ENCODE measurements at places on chromosomes 12 and 14. TPM values are rescaled to one million over a fixed set of nuclear protein-coding genes. Genes with fewer than 3 reads are reported as not detected.

The CLEC2B gene
- 1.4 TPM for total RNA-seq

The CRIP1 gene
- total RNA-seq, result 4.2 TPM

The SLC25A29 gene
- 10.5 TPM for total RNA-seq

The EXOC5 gene
- 55.6 TPM for total RNA-seq

DNA sequence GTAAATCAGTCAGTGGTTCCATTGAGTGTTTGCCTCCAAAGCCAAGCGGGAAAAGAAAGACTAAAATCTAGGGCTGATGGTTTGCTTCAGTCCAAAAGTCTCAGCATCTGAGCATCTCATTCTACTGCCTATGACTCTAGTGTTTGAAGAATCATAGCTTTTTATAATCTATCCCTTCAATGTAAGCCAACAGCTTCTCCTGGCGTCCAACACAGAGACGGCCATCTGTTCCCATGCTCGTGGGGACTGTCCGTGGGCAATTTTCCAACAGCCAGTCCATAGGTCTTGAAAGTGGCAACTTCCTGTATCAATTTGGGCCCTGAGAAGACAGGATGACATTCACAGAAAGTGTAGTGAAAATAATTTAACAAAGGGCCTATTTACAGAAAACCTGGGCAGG lies 544.4 kb upstream of the TMEM132C start:
- no peak for DNase-seq

GRCh38 chr12:6987956-6988553 lies 17.3 kb downstream of the EMG1 start:
- DNase-seq, result no peak

The CCDC92 gene
- 14.7 TPM for total RNA-seq

DNA sequence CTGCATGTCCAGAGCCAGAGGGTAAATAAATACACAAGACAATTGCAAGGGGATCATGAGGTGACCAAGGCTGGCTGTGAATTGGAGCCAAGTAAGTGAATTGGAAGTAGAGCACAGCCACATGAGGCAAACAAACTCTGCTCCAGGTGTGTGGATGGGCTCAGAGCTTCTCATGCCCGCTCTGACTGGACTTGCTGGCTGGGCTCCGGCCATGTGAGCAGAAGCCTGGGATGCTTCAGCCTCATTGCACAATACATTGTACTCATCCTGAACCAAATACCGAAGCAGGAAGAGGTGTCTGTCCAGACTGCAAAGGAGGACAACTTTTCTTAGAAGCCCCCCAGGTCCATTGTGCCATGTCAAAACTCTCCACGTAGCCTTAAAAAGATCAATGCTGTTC lies 193.0 kb downstream of the TTC8 start:
- no peak for DNase-seq

- no peak for DNase-seq
These were observed 223.1 kb upstream of the FOXN3 start for GRCh38 chr14:89640141-89640540.

- DNase-seq, result no peak
These were observed 18.6 kb upstream of the EMP1 start for GRCh38 chr12:13177906-13178305.

DNA sequence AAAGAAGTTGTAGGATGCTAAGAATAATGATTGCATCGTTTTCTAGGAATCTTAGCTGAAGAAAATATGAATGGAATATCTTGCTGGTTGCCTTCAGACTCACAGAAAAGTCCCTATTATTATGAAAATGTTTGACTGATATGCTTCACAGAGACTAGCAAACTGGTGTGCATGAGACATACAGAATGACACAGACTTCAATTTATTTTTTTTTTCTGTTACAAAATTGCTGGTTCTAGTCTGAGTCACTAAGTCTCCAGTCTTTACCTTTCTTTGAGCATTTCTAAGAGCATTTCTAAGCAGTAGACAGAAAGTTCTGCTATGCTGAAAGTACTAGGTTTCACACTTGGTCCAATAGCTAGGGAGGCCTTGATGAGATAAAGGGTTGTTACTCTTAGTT lies 377.6 kb upstream of the ATP2B1 start:
- no peak for DNase-seq

The CD4 gene
- total RNA-seq, result not detected

GRCh38 chr14:63401646-63402045 lies 82.9 kb upstream of the GPHB5 start:
- DNase-seq, result no peak

DNA sequence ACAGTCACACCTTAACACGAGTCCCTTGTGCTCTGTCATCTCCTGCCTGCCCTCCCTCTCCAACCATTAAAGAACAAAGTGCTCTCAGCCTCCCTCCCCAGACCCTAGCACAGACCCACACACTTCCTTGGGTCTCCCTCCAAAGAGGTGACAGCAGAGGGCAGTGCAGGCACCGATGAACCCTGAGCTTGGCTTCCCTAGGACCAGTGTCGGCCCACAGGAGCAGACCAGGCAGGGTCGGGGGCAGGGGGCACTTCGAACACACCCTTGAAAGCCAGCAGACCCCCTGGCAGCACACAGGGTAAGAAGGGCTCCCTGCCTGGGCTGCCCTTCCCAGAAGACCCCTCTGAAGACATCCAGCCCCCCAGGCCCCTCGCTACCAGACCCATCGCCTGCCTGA lies 7.0 kb downstream of the CDK2AP1 start:
- DNase-seq, result no peak

- DNase-seq, result no peak
These were observed 39.8 kb downstream of the DIO3 start for GRCh38 chr14:101600891-101601605.

DNA sequence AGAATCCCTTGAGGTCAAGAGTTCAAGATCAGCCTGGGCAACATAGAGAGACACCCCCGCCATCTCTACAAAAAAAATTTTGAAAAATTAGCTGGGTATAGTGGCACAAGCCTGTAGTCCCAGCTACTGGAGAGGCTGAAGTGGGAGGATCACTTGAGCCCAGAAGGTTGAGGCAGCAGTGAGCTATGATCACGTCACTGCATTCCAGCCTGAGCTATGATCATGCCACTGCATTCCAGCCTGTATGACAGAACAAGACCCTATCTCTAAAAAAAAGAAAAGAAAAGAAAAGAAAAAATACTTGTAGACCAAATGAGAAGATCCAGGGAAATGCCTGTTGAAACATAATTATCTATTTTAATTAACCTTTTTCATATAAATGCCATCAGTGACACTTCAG lies 93.8 kb upstream of the MDM1 start:
- no peak for DNase-seq

GRCh38 chr14:35051796-35052195 lies 5.7 kb downstream of the FAM177A1 start:
- DNase-seq, result no peak

GRCh38 chr12:55720071-55720564 lies at the start of gene RDH5:
Gene RDH5 (plus strand): TSS chr12:55720393. CDS start chr12:55721185, 792 bp downstream.
- DNase-seq, result no peak

The ANKRD33 gene
- not detected for total RNA-seq

GRCh38 chr12:52988898-52989297 lies 17.4 kb upstream of the EIF4B start:
- DNase-seq, result no peak

GRCh38 chr12:2334271-2334670 lies 281.5 kb downstream of the CACNA1C start:
- no peak for DNase-seq

The MIA2 gene
- 17.5 TPM for total RNA-seq

The RAB21 gene
- total RNA-seq, result 44.1 TPM

GRCh38 chr12:104596134-104596799 lies 139.5 kb downstream of the CHST11 start:
- DNase-seq, result peak; percentile 26

DNA sequence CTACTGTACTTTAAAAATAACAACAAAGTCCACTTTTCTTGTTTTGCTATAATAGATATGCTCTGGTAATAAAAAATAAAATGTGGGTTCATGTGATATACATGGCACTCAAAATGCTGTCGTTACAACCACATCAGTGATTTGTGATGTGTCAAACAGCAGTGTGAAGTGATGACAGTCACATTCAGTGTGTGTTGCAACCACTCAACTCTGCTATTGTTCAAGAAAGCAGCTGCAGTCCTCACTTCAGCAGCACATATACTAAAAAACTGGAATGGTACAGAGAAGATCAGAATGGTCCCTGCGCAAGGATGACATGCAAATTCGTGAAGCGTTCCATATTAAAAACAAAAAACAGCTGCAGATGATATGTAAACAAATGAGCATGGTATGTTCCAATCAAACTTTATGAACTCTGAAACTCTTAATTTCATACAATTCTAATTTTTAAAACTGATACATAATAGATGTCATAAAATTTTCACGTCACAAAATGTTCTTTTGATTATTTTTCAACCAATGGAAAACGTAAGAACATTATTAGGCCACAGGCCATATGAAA lies 6.7 kb downstream of the TRMT5 start:
- no peak for DNase-seq

- DNase-seq, result no peak
These were observed 97.7 kb downstream of the ESRRB start for GRCh38 chr14:76473481-76474263.

DNA sequence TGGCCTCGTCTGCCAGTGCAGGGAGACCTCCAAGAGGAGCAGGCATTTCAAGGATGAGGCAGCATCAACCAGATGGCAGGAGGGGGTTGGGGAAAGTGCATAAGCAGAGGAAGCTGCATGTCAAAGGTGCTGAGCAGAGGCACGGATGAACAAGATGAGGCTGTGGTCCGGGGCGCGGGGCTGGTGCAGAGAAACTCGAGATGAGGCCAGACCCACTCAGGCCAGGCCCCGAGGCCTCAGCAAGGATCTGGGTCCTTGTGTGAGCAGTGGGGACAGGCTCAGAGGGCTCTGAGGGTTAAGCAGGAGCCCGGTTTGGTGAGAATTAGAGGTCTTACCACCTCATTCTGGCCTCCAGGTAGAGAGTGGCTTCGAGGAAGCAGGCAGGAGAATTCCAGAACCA lies 98.8 kb downstream of the DICER1 start:
- DNase-seq, result no peak

The ABCD4 gene
- 14.9 TPM for total RNA-seq

GRCh38 chr12:71000748-71001147 lies 80.2 kb upstream of the PTPRR start:
- no peak for DNase-seq

GRCh38 chr12:92444763-92445162 lies 258.0 kb upstream of the PLEKHG7 start:
- DNase-seq, result no peak

DNA sequence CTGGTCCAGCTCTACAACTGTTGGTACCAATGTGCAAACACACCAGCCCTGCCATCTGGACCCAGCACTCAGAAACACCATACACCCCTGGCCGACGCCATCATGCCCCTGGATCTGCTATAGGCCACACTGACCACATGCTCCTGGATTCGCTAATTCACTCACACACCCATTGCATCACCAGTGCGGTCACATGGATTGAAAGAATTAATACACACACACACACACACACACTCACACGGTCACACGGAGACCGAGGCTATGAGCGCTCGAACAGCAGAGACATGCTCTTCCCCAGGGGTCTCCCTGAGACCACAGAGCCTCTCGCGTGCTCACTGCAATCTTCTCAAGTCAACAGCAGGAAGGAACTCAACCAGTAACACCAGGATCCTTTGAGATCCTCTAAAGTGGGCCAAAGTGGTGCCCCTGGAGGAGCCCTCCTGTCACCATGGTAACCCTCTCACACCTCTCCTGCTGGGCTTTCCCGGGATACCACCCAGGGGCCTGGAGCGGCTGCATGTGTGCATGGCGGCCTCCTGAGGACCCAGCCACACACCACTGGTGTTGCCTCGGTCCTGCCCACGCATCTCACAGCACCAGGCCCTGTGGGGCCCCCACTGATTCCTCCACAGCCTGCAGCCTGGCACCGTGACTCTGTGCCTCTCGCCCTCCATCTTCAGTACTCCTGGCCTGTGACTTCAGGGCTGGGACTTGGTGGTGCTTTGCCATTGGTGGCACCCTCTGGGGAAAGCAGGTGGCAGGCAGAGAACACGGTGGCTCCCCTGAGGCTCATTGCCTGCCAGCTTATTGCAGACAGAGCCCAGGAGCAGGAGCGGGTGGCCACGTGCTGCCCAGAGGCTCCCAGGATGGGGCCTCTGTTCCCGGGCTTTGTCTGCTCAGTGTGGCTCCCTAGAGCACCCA lies 15.1 kb downstream of the LRTM2 start:
- DNase-seq, result no peak

DNA sequence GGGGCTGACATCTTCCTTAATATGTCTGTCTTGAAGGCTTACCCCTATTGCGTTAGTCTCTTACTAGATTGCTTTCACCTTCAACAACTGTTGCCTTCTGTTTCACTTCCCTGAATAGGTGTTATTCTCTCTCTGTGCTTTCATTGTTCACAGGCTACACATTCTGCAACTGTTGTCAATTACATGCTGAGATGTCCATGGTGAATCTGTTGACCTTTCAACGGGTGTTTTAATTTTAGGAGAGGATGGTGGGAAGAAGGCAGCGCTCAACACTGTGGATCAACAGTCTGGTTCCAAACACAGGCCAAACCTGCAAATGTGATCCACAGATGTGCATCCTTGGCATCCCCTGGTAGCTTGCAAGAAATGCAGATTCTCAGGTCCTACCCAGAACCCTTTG lies 101.9 kb downstream of the DACT1 start:
- DNase-seq, result no peak

DNA sequence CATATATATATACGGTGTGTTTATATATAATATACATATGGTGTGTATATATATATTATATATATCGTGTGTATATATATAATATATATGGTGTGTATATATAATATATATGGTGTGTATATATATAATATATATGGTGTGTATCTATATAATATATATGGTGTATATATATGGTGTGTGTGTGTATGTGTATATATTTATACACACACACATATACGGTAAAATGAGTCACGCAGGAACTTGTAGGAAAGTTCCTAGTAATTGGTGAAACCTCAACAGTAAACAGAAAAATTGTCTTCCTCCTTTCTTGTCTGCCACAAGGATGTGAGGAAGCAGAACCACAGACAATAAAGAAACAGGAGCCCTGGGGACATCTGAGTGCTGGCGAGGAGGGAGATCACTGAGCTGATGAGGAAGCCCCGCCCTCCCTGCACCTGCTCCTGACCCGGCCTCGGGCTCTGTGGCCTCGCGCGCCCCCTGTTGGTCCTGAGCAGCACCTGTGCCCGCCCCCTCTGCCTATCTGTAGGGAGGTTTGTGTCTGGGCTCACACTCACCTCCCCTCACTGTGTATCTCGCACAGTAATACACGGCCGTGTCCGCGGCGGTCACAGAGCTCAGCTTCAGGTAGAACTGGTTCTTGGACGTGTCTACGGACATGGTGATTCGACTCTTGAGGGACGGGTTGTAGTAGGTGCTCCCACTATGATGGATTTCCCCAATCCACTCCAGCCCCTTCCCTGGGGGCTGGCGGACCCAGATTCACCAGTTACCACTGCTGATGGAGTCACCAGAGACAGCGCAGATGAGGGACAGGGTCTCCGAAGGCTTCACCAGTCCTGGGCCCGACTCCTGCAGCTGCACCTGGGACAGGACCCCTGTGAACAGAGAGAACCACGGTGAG lies 1079.4 kb downstream of the TMEM121 start:
- no peak for DNase-seq

DNA sequence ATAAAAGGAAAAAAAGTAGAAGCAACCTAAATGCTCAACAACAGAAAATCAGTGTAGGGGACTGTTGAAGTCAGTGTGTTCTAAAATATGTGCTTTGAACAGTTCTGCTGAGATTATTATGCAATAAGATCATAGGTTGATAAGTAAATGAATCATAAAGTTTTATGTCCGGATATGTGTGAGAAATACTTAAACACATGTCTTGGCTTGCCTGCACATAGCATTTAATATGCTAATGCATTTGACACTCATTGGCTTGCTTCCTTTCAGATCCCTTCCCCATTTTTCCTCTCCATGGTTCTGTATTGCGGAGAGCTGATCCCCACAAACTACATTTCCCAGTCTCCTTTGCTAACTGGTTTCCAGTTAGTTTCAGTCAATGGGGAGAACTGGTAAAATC lies 573.8 kb upstream of the TBX3 start:
- peak; percentile 97 for DNase-seq

GRCh38 chr14:87630846-87631245 lies 362.1 kb downstream of the GALC start:
- DNase-seq, result no peak

All from foreskin keratinocyte (primary cell).